AG04449 (cell line): ENCODE measurements at places on chromosomes 3 and 15.

DNA sequence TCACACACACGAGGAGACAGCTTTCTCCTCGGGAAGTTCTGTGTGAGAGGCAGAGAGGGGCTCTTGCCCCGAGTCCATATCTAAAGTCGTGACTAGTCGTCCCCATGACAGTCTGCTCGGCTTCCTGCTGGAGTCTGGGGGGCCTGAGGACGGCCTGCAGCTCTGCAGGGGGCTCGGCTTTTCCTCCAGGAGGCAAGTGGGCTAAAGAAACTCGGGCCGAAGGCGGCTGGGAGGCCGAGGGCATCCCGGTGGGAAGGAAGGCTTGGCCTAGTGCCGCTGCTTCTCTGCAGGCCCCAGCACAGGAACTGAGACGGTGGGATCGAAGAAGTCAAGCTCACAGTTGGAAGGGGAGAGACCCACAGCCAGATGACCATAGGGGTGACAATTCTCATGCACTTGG lies 25.4 kb upstream of the PIGZ start:
- DNase-seq = no peak

DNA sequence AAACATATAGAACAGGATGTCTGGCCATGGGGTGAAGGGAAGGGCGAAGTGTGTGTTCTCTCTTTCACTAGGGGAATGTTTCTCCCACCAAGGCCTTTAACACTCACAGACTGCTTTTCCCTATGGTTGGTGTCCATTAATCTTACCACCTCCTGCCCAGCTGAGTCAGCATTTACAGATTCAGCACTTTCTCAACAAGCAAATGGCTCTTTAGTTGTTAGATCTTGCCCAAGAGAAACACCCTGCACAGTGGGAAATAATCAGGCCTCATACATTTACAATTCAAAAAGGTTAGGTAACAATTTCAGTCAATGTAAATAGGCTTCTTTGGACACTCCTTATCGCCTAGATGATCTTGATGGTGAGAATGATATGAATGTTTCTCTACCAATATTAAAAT lies 418.2 kb downstream of the EPHA3 start:
- DNase-seq = no peak

DNA sequence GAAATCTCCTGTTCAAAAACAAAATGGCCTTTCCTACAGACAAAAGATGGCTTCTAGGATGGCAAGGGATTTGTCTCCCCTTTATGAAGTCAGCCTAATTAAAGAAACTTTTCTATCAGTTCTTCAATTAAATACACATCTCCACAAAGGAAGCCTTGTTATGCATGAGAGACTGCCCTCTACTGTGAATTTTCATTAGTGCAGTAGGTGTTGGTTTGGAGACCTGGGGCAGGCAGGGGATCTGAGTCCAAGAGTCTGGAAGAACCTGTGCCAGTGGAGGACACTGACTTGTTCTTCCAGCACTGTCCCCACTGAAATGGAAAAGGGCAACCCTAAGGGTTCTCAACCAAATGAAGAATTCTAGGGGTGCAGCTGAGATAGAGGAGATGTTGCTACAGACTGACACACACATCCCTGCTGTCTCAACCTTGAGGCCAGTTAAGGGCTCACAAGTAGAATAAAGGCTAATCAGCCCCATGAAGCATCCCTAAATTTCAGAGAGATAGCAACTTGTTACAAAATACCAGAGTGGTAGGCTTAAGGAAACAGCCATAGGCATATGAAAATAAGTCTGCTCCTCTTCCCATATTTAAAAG lies 174.0 kb upstream of the PRICKLE2 start:
- no peak for DNase-seq

- no peak for DNase-seq
Observed at GRCh38 chr3:71487418-71487817, 96.1 kb downstream of the FOXP1 start.

DNA sequence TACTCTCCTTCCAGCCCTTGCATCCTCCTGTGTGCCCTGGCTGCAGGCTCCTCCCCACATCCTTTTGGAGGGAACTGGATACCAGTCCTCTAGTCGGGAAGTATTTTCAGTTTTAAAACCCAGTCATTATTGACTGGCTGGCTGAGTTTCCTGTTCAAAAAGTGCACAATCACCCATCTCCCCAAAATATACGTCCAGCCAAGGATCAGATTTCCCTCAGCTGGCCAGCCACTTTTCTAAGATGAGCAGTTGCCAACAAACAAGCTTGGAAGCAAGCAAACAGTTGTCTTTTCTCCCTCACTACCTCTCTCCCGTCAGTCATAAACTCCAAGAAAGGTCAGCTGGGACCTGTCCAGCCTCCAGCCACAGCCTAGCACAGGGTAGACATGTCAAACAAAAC lies 147.7 kb upstream of the GALNT15 start:
- no peak for DNase-seq

- no peak for DNase-seq
Observed at GRCh38 chr15:63059075-63059474, 16.5 kb downstream of the TPM1 start.

- no peak for DNase-seq
Observed at GRCh38 chr3:175200391-175201095, 341.4 kb downstream of the NAALADL2 start.

- DNase-seq = no peak
Observed at GRCh38 chr3:172447611-172448579, at the start of gene GHSR. GHSR (minus strand) TSS chr3:172448456; CDS start chr3:172448413, 43 bp downstream.

GRCh38 chr15:48946074-48946839 lies 17.5 kb downstream of the SHC4 start:
- DNase-seq = no peak

DNA sequence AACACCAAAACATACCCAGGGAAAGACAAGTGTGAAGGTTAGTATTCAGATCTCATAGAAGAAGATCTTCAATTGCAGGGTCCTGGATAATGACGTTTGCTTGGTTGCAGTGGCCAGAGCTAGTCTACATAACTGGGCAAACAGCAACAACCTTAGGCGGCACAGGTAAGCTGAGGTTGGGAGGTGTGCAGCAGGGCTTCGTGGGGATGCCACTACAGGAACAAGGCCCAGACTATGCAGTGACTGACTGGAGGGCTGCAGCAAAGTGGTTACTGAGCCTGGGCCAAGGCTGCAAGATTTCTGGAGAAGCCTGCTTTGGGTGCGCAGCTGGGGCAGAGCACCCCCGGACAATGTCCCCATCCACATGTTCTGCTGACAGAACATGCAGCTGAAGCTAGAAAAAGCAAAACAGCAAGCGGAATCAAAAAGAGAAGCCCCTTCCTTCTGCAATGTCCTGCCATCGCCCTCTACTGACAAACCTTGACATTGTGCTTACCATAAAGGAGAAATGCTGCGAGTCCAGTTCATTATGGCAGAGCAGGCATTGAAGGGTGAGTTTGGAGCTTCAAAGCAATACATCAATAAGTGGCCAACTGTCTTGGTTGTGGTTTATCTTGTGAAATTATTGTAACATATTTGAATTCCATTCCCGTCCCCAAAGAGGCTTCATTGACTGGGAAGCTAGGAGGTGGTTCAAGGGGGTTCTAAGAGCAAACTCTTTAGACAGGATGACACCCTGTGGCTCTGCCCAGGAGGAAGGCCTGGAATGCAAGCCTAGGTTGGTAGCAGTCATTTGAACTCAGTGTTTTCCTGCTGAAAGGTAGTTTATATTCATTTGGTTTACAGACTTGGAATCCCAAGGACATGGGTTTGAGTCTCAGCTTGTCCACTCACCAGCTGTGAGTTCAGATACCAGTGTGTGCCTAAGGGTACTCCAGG lies 217.0 kb downstream of the PDCD6IP start:
- no peak for DNase-seq

DNA sequence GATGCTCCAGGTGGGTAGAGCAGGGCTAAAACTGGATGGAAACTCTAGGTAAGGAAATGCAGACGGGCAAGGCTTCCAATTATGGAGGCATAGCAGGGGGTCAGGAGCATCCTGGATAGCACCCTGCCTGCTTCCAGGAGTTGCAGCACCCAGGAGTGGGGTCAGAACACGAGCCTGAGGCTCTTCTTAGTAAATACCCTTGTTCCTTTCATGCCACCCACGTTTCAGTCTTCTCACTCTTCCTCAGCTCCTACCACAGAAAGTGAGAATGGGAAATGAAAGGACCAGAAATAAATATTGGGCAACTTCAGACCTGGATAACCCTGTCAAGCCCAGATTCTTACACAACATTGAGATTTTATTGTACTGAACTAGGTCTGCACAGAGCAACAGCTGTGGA lies 16.4 kb downstream of the CCR1 start:
- DNase-seq = no peak

DNA sequence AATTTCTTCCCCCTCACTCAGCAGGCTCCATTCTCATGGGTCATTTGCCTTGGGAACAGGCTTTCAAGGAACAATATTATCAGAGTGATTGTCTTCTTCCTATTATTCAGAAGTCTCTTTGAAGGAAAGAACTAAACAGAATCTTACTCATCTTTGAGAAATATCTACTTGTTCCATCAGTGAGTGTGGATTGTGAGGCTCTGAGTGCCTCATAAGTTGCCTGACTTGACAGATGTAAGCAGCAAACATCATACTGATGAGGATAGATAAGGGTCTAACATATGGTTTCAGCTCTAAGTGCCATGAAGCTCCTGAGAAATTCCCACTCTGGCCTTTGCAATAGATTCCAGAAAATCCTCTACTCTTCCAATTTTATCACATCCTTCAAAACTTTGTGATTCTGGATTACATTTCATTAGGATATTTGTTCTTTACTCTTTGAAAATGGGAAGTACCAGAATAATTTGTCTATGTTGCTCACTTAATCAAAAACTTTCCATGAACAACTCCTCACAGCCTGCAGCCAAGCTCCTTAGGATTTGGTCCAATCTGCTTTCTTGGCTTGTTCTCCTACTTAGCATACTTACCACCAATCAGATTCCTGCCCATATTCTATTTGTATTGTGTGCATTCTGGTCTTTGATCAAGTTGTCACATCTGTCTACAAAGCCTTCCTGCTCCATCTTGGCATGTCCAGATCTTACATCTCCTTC lies 120.1 kb downstream of the RPL22L1 start:
- DNase-seq = no peak

DNA sequence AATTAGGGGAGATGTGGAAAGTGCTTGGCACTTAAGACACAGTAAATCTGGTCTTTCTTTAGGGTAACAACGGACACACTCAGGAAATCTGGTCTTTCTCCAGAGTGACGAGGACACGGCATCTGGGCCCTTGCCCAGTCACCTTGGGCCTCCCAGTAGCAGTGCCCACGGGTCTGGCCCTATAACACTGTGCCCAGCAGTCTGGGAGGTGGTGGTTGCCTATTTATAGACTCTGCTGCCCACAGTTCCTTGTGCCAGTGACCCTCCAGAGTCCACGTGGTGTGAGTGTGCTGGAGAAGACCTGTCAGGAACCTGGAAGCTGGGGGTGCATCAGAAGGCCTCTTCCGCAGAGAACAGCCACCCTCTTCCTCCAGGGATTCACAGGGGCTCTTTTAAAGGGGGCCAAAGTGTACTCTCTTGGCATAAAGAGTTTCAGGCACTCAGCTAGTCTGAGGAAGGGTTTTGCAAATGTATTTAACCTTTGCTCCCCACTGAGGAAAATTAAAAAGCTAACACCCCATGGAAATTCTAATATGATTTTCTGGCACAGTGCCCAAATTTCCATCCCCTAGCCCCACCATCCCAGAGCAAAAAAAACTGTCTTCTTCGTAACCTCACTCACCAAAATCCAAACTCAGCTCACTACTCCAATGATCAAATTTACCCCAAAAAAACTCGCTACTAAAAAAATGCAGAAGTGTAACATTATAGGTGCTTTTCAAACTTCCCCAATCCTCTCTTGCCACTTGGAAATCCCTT lies 15.4 kb downstream of the WNT5A start:
- no peak for DNase-seq

- no peak for DNase-seq
Observed at GRCh38 chr3:14230729-14231128, 52.1 kb downstream of the LSM3 start.

DNA sequence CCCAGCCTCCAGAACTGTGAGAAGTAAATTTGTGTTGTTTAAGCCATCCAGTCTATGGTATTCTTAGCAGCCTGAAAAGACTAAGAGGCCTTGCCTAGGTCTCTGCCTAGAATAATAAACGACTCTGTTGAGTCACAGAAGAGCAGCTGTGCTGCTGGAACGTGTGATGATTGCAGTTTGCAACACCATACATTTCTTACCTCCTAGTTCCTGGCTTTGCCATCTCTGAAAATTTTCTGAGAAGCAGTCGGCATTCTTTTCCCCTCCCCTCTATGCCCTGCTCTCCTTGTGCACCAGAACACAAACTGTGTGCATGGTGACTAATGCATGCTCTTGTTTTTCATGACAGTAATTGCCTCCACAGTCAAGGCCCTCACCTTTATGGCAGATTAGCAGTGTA lies 301.3 kb downstream of the IL20RB start:
- no peak for DNase-seq

- DNase-seq = no peak
Observed at GRCh38 chr3:111359261-111360030, 182.6 kb upstream of the CD96 start.

DNA sequence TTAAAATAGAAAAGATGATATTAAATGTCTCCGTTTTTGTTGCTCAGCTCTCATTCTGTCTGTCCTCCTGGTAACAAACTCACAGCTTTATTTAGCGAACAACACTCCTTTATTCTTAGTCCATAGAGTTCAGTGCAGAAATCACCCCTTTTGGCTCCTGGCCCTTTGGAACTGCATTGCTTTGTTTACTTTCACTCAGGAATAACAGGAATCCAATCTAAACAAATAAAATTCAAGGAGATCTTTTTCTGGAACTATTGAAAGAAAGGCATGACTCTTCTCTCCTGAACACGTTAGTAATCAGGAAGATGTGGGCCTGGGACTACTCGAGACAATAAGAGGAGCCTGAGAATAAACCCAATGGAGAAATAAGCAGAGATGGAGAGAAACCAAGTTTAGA lies 409.2 kb downstream of the DIPK2A start:
- DNase-seq = no peak

GRCh38 chr15:67943475-67943874 lies 103.6 kb upstream of the RNU6-1 start:
- DNase-seq = no peak

DNA sequence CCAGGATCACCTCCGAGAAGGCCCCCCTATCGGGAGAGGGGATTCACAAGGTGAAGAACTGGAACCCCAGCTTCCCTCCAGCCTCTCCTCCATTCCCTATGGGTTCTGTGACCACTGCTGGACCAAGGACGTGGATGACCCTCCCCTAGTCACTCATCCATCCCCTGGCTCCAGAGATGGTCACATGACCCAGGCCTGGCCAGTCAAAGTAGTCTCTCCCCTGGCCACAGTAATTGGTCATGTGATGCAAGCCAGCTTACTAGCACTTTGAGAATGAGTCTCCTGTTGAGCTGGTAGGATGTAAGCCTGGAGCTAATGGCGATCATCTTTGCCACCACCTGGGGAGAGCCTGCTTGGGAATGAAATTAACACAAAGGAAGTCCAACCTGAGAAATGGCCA lies 3.9 kb downstream of the CAMK1 start:
- no peak for DNase-seq
